NCI-H1048 (cell line): ENCODE measurements at places on chromosomes 4 and X.

GRCh38 chr4:165763640-165764039 is 109.4 kb upstream of the TLL1 start:
- no peak for DNase-seq

GRCh38 chr4:152309418-152309817 is 226.5 kb downstream of the FBXW7 start:
- DNase-seq: peak; percentile 3

DNA sequence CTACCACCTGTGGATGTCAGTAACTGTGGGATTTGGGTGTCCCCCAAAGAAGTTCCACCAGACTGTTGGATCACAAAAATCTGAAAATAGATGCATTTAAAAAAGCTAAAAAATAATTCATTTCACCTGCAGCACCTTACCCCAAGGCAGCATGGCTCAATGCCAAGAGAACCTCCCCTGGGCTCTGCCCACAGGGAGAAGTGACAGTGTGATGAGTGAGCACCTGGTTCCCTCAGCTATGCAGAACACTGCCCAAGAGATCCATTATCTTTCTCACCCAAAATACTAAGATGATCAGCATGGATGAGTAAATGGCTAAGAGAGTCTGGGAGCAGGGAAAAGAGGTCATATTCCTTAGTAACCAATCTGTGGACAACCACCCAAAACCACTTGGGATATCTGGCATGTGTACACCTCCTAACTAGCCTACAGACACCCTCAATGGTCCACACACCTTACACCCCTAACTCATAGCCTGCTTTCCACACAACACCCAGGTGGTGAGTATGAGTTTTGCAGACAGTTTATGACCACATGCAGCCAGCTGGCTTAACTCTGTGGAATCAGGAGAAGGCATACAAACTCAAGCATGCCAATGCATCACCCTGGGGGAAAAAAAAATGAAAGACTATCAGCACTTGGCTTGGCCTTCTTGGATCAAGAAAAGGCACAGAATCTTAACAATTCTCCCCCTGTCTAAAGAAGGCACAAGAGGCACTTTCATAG is 416.5 kb upstream of the SMIM31 start:
- DNase-seq: no peak

DNA sequence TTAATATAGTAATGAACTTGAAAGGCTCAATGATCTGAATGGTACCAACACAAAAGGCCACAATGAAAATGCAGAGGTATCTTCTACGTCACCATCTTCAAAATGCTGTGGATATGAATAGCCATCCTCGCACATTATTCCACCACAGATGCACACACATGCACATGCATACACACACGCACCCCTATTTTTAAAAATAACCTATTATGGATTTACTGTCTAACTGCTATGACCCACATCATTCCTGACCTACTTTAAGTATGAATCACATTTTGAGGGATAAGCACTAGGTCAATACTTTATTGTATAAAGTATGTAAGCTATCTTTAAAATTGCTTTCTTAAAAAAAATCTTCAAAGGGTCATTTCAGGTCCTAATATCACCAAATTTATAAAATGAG is 24.4 kb upstream of the CORIN start:
- no peak for DNase-seq

DNA sequence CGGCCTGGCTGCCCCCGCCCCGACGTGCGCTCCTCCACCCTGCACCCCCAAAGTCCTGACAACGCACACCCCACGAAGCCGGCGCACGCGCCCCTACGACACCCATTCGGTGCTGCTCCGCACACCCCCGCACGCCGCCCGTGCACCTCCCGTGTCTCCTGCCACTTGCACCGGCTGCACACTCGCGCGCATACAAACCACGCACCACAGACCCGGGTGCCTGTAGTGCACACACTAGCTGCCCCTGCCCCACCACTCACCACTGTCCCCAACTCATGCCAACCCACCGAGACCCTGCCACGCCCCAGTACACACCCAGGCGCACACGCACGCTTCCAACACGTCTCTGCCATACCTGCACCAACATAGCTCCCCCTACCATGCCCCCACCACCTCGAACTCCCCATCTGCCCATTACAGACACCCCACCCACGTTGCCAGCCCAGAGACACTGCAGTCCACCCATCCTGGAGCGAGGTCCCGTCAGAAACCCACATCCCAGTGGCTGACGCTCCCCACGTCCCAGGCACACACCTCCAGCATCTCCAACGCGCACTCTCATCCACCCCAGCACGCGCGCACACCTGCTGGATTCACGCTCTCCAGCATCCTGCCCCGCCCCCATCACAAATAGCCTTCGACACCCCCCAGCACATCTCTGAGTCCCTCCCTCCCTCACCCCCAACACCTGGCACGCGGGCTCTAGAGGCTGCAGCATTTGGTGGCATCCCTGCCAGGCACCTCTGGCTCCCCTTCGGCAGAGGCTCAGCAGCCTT is 4.2 kb upstream of the DUSP9 start:
- no peak for DNase-seq

GRCh38 chrX:72046447-72046846 is 85.3 kb downstream of the RTL5 start:
- DNase-seq: no peak

GRCh38 chr4:132504438-132504837 is 644.7 kb upstream of the PCDH10 start:
- DNase-seq: no peak

DNA sequence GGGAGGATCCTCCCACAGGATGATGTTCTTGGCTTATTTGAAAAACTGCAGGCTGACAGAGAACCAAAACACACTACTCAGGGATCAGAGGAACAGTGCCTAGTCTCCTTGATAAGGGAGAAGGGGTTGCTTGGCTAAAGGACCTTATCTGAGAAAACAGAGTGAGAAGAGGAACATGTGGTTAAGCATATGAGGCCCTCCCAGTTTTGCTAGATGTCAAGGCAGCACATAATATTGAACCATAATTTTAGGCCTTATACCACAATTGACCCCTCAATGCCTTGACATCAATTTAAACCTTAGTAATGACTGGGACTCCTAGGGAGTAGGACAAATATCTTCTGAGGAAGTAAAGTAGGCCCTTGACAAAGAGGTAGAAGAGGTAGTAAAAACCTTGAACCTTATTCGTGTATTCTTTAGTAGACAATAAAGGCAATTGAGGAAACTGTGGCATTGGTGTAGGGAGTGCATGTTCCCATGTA is 79.3 kb downstream of the TEX13C start:
- no peak for DNase-seq

GRCh38 chr4:83417566-83417965 is 38.1 kb downstream of the HELQ start:
- no peak for DNase-seq

GRCh38 chrX:118724365-118724764 is 3.0 kb upstream of the IL13RA1 start:
- no peak for DNase-seq

DNA sequence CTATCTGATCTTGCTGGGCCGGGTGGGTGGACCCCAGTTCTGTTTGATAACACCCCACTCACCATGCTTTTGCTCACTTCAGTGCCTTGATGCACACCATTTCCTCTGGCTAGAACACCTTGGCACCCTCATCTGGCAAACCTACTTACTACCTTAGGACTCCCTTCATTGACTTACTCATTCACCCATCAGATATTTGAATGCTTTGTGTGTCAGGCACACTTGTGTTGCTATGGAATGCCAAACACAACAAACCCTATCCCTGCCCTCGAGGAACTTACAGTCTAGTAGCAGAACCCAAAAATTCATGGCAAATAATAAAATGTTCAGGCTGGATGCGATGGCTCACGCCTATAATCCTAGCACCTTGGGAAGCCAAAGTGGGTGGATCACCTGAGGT is 13.9 kb downstream of the CCNG2 start:
- no peak for DNase-seq

- no peak for DNase-seq
These were observed 669.8 kb downstream of the IQCM start for GRCh38 chr4:149145803-149146202.

- no peak for DNase-seq
These were observed 63.1 kb downstream of the RTL9 start for GRCh38 chrX:110421500-110422455.

DNA sequence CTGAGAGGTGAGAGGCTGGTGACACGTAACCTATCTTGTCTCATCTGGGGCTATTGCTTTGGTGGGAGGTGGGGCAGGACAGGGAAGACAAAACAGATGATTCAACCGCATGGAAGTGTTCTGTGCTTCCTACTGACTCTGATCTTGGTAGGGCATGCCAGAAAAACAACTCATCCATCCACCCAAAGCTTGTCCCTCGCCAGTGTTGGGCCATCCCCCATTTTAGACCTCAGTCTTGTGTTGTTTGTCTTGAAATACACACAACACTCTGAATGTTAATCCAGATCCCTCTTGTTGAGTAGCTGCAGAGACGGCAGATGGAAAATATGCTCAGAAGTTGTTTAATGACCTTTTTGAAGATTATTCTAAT is 377 bp downstream of the CHRNA9 start:
- no peak for DNase-seq

DNA sequence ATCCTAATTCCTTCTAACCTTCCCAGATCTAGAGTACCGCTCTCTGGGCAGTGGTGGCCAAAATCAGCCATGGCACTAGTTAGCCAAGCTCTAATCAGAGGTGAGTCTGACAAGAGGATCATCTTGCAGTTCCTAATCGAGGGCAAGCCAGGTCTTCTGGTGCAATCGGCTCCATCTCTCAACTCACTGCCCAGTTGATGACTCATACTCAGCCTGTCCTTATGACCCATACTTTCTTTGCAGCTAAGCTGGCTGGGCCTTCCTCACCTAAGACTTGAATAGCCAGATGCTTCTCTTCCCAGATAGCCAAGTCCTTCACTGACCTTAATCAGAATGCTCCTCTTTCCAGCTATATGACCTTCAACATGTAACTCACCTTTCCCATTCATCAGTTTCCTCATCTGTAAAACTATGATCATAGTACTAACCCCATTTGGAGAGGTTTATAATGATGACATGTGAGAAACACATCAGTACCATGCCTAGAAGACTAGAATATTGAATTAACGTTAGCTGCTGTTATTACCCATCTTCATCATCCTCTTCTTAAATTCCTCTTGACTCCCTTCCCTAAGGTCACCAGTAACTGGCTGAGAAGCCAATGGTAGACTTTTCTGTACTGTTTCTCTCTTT is 57.1 kb downstream of the RELL1 start:
- no peak for DNase-seq

DNA sequence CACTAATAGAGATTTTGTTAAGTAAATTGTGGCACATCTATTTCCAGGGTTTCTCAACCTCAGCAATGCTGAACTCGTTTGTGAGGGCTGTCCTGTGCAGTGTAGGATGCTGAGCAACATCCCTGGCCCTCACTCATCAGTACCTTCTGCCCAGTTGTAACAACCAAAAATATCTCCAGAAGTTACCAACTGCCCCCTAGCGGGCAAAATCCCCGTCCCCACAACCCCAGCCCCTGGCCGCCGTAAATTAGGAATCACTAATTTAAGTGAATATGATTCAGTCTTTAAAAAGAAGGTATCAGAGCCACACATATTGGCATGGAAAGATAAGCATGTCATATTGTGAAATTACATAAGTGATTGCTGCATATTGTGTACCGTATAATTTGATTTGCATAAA is 123.4 kb downstream of the ASB9 start:
- no peak for DNase-seq

DNA sequence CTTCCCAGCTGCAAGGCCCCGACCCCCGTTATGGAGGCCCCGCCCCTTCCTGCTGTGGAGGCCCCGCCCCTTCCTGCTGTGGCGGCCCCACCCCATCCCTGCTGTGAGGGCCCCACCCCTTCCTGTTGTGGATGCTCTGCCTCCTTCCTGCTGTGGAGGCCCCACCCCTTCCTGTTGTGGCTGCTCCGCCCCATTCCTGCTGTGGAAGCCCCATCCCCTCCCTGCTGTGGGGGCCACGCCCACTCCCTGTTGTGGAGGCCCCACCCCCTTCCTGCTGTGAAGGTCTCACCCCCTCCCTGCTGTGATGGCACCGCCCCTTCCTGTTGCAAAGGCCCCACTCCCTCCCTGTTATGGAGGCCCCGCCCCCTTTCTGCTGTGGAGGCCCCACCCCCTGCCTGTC is 104.9 kb upstream of the PSAPL1 start:
- DNase-seq: peak; percentile 41

DNA sequence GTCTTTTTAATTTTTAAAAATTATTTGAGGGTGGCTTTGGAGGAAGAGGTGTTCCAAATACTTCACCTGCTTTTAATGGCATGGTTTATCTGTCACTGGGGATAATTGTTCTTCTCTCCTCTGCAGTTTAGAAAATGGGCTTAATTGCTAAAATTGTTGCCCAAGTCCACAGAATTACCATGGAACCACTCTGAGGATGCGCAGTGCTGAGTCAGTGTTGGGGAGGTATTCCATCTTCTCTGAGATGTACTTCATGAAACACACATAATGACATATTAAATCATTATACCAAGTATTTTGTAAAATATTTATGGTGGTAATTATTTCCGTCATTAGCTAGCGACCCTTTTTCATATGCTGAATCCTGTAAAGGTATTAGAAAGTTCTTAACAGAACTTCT is 8.0 kb downstream of the ASB5 start:
- no peak for DNase-seq

- no peak for DNase-seq
These were observed 12.9 kb downstream of the CSF2RA start for GRCh38 chrX:1281521-1281920.

- no peak for DNase-seq
These were observed 31.6 kb downstream of the ADH7 start for GRCh38 chr4:99403380-99404184.

GRCh38 chrX:133380711-133381619 is 34.3 kb downstream of the GPC4 start:
- DNase-seq: no peak
